NCI-H2081 (cell line): ENCODE measurements at places on chromosomes 11 and 22.
A peak's percentile ranks its signal among the peaks of the same experiment; 100 is the strongest.

- DNase-seq: no peak
Observed at GRCh38 chr22:49671331-49672013, 156.2 kb downstream of the BRD1 start.

GRCh38 chr11:110862407-110862806 lies 150.2 kb upstream of the ARHGAP20 start:
- no peak for DNase-seq

DNA sequence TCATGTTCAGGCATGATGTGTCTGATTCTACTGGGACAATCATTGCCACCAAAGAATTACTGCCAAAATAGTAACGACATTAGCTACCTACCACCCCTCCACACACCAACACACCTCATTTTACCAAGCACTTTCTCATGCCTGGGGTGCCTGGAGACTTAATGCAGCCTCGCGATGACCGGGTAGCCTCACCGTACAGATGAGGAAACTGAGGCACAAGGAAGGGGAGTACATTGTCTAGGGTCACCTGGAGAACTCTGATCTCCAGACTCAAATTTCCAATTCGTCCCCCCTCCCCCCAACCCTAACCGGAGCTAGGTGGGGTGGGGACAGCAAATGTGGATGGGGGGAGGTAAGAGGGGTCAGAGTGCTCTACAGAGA lies 2.7 kb upstream of the RTN4RL2 start:
- DNase-seq: no peak

GRCh38 chr11:27722953-27723344 lies 22.7 kb upstream of the BDNF start:
- DNase-seq: no peak

DNA sequence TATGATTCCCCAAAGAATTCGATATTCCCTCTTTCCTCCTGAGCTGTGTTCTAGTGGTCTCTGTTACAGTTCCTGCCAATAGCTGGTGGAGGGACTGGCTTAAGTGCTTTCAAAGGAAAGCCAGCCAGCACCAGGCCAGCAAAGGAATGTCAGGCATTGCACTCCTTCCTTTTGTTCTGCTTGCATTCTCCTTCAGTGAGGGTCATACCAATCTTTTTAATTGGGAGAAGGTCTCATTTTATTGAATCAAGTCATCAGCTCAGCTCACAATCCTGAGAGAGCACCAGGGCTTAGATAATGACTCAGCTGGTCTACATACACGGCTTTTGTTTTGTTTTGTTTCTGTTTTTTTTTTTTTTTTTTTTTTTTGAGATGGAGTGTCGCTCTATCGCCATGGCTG lies 222.9 kb downstream of the NAV2 start:
- DNase-seq: no peak

DNA sequence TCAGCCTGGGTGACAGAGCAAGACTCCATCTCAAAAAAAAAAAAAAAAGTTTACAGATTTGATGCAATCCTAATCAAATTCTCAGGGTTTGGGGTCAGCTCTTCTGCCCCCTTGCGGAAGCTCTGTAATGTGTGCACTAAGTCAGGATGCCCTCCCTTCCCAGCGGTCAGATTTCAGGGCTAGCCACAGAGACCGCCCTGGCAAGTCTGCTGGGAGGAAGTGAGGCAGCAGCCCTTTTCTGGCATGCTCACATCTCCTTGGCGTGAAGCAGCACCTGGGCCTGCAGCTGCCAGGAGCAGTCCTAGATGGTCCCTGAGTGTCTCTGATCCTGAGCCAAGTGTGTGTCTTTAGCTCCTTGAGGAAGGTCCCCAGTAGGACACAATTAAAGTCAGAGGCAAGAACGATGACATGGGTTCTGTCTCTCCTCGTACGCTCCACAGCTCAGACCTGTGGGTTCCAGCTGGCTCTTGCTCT lies 10.9 kb upstream of the APOBEC3C start:
- no peak for DNase-seq

- DNase-seq: peak; percentile 12
Observed at GRCh38 chr11:104705490-104706190, 192.6 kb downstream of the CASP12 start.

DNA sequence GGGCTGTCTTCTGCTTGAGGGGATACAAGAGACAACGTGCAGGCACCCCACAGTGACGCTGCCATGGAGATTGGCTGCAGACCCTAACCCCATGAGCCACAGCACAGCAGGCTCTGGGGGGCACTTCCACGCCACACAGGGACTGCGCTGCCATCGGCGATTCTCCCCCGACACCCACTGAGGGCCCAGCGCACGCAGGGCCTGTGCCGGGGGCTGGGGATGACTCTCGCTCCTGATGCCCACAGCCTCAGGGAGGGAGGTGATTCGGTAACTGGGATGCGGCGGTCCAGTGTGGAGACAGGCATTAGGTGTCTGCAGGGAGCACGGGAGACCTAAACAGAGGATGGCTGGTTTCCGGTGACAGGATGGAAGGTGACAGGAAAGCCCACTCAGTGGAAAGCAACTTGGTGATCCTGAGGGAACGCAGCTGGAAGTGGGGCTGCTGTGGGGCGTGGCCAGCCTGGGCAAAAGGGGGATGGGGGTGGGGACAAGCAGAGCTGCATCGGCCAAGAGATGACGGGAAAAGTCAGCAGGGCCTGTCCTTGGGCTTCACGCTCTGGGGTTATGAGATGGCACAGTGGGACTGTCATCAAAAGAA lies 37.7 kb downstream of the EFCAB6 start:
- DNase-seq: no peak

DNA sequence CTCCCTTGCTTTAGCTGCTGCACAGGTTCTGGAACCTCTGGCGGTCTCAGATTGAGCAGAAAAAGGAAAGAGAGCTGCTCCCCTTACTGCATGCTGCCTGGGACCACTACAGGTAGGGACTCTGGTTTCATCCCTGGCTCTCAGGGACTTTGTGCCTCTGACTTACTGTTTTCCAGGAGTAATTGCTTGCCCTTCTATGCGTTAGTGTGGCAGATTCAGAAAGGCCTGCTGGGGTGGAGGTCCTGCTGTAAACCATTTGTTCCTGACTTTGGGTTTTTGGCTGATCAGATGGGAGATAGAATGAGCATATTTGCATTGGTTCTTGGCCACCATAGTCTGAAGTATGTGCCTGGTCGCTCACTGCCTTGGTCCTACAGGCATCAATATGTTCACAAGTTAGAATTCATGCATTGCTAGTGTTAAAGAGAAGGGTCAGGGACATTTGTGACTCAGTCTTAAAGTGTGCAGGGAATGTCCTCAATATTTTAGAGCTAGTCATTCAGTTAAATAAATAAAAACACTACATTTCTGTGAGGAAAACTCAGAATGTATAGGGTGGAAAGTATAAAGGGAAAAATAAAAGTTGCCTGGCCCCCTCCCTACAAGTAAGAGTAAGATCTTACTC lies 78.0 kb downstream of the PISD start:
- no peak for DNase-seq

- DNase-seq: no peak
Observed at GRCh38 chr11:6300325-6300724, 20.0 kb downstream of the CAVIN3 start.

GRCh38 chr11:116882386-116882785 lies 45.0 kb upstream of the APOA1 start:
- no peak for DNase-seq

DNA sequence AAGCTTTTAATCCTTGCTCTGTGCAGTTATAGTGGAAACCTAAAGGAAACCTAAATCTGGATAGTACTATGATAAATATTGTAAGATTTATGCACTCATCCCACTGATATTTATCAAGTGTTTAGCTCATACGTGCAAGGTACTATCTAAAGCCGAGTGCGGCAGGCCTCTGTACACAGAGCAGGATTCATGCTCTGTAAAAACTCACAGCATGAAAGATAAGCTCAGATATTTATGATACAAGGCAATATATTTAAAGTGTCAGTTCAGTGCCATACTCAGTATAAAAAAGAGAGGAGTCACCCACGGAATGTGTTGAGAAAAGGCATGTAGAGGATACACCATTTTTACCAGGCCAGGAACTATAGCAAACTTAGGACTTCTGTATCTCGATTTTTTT lies 66.2 kb downstream of the MAML2 start:
- no peak for DNase-seq

DNA sequence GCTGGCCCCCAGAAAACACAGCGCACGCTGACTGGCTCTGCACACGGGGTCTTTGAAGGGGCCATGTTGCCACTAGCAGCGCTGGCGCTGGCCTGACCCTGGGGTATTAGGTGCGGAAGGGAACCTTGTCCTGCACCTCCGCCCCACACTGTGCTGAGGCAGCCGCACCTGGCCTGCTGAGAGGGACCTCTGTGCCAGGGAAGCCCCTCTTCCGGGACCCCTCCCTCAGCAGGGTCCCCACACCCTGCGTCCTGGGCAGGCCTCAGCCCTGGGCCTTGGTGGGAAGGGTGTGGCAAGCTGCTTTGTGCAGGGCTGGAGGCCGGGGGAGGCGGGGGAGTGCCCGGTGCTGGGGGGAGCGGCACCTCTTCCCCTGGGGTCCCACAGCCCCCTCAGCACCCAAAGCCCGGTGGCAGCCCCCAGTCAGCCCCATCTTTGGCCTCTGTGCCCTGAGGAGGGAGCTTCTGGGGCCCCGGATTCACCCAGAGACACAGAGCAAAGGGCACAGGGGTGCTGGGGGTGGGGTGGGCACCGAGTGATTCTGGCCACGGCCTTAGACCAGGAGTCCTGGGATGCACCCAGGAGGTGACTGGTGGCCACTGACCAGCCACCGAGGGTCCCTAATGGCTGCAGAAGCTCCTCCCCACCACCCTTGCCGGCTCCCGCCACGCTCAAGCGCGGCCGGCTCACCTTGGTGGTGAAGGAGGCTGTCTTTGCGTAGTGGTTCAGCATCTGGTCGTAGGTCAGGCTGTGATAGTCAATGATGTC lies 11.4 kb downstream of the TTLL8 start:
- DNase-seq: no peak

- peak; percentile 32 for DNase-seq
Observed at GRCh38 chr11:69918938-69919650, 99.9 kb upstream of the FGF3 start.

GRCh38 chr11:40816976-40817375 lies 642.5 kb downstream of the LRRC4C start:
- DNase-seq: no peak
